ENCODE measurements at places on chromosomes 6 and 20.

DNA sequence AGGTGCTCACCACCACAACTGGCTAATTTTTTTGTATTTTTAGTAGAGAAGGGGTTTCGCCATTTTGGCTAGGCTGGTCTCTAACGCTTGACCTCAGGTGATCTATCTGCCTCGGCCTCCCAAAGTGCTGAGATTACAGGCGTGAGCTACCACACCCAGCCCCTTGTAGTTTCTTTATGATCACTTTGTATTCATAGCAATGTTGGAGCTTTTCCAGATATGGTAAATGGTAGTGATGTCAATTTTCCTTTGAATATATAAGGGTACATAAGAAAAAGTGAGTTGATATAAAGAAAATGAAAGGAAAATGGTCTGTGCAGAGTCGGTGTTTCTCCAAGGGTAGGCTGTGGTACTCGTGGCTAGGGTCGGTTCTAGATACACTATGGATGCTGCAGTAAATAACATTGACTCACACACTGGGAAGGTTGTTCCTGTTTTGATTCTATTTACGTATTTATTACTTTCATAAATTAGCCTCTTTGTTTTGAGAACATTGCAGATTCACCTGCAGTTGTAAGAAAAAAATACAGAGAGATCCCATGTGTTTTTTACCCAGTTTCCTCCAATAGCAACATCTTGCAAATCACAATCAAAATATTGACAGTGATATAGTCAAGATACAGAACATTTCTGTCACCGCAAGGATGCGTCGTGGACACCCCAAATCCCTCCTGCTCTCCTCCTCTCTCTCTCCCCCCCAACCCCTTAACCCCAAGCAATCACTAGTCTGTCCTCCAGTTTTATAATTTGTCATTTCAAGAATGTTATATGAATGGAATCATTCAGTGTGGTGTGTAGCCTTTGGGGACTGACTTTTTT, 2.5 kb downstream of the ZNF831 start:
- no peak for DNase-seq

GRCh38 chr6:36312854-36313648, 23.6 kb downstream of the BNIP5 start:
- DNase-seq = no peak

DNA sequence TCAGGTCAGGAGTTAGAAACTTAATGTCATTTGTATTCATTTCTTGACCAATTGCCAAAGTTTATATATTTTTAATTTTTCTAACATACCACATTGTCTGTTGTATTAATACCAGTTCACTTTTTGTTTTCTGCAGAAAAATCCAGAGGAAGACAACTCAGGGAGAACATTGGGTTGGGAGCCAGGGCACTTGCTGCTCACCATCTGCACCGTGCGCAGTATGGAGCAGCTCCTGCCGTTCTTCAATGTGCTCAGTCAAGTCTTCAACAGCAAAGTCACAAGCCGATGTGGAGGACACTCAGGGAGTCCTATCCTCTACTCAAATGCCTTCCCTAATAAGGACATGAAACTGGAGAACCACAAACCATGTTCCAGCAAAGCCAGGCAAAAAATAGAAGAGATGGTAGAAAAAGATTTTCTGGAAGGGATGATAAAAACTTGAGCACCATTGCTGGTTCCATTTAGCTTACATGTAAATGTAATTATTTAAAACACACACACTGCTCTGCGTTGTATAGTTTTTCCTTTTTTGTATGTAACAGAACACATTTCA, 25.3 kb downstream of the PGM3 start:
- no peak for DNase-seq

DNA sequence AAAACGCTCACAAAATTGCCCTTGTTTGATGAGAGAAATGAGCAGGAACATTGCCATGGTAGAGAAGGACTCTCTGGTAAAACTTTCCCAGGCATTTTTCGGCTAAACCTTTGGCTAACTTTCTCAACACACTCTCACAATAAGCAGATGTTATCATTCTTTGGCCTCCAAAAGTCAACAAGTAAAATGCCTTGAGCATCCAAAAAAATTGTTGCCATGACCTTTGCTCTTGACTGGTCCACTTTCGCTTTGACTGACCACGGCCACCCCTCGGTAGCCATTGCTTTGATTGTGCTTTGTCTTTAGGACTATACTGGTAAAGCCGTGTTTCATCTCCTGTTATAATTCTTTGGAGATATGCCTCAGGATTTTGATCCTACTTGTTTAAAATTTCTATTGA, 41.1 kb upstream of the PREP start:
- no peak for DNase-seq

GRCh38 chr6:41372832-41373626, 37.6 kb downstream of the NCR2 start:
- DNase-seq = no peak

DNA sequence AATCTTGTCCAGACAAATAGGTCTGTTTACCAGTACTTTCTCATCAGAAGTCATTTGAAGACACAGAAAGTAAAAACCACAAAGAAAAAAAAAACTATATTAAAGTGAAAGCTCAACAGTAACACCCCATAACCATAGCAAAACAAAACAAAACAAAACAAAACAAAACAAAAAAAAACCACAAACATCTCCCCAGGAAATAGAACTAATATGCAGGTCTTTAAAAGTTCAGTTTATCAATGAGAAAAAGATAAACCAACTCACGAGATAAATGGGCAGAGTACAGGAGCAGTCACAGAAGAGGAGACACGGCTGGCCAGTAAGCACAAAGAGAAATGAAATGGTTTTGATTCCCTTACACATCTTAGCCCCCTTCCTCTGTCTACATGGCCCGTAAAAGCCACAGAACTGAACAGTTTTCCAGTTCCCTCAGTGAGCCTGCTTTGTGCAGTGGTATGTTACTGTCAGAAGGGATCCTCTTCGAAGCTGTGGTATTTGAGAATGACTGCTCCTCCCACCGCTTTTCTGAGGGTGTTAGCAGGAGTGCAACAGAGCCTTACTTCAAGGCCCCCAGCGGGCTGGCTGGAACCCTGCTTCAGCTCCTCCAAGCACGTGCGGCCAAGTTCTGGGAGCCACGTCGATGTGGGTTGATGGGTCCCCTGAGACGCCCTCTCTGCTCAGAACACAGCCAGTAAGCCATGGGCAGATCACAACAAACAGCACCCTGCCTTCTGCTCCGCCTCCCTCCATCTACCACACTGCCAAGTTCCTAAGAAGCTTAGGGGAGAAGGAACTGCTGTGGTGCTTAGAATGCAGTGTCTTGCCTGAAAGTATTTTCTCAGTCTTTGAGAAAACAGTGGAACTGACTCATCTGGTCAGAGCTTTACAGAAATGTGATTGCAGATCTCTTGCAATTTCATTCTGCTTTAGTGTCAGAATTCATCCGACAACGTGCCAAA, 14.0 kb downstream of the UST start:
- peak; percentile 25 for DNase-seq

GRCh38 chr6:107554918-107555317, 65.0 kb downstream of the SOBP start:
- no peak for DNase-seq

DNA sequence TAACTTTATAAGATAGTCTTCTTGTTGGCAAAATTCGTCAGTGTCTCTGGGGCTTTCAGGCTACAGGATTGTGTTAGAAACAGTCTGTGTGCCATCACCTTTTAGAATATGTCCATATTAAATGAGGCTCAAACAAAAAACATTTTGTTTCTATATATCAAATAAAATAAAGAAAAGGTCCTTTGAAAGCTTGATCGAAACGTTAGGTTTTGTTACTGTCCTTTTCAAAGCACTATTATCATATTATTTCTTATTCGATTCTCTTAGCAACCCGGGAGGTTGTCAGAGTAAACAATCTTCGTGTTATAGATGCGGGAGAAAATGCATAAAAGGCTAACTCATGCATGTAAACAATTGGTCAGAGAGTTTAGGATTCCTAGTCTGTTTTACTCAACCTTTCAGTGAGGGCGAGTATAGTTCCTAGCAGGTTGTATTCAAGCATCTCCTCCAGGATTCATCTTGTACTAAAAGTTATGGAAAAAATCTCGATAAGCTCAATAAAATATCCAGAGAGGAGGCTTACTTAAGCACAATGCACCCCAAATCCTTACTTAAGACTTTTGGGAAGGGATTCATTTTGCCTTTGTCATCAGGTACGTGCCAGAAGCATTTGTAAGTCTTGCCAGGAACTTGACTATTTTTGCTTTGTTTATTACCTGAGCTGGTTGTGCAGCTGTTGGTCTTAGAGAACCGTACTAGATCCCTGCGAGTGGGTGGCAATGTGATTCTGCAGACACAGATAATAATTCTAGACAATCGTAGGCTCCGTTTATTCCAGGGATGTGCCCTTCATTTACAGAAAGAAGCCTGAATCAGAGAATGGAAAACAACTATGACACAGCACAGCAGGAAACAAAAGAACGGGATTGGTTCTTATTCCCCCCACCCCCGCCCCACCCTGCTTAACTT, 159.6 kb upstream of the ZNF217 start:
- no peak for DNase-seq

GRCh38 chr20:10497283-10497682, 62.2 kb downstream of the SLX4IP start:
- no peak for DNase-seq

DNA sequence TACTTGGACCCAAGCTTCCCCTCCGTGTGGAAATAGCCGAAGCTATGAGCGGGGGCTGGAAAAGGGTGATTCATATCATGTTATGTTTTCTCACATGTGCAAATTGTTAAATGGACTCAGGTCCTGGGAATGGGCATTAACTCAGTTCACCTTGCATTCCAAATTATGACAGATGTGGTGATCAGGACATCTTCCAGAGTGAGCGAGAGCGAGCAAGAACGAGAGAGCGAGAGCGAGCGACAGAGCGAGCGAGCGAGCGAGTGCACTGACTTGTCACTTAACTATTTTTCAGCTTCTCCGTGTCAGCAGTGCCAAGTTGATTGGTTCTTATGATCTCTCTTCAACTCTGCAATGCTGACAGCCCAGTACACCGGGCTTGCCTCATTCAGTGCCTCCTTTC, 437.4 kb upstream of the NRSN1 start:
- DNase-seq = no peak

DNA sequence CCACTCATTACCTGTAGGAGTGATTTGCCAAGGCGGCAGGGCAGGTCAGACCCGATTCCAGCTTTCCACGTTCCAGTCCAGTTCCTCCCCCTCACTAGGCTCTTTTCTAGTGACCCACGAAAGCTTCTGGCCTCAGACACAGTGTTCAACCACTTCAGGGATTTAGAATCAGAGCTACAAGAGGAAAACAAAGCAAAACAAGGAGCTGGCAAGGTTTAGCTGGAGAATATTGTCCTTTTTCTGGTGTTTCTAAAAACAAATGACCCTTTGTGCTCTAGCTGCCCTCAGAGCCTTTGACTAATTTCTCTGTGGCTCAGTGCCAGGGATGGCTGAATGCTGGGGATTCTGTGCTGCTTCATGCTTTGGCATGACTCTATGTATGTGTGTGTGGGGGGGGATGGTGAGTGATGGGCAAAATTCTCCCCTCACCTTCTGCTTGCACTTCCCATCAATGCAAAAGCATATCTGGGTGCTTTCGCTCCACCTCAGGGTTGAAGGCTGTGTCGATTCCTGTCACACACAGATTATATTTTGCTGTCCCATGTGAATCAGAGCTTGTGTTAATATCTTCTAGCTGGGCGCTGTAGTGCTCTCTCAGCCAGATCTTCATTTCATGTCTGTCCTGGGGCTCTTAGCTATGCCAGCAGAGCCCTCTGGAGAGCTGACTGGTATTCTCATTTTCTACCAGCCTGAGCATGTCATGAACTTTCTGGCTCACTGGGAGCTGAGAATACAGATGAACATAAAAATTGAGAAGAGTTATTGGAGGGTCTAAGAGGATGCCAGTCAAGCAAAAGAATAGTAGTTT, 19.3 kb upstream of the NEDD9 start:
- no peak for DNase-seq

GRCh38 chr6:1945235-1945832, 300.1 kb downstream of the GMDS start:
- no peak for DNase-seq

- peak; percentile 69 for DNase-seq
Measured at GRCh38 chr20:50478162-50478990, 31.8 kb upstream of the PTPN1 start.

DNA sequence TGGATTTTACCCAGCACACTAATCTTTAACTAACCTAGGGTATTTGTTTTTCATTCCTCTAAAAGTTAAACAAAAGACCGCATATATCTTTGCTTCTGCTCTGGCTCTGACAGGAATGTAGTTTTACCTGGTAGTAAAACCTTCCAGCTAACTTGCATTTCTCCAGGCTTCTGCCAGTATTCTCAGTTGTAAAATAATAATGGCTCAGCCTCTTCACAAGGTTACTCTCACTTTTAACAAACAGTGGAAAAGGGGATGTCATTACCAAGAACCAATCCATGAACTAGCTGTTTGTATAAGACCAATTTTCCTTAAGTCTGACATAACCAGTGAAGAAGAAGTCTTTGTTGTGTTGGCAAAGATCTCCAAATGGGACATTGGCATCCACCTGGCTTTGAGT, 10.0 kb downstream of the THBS2 start:
- DNase-seq = no peak

- DNase-seq = no peak
Measured at GRCh38 chr20:36091561-36092397, 62.8 kb upstream of the EPB41L1 start.

DNA sequence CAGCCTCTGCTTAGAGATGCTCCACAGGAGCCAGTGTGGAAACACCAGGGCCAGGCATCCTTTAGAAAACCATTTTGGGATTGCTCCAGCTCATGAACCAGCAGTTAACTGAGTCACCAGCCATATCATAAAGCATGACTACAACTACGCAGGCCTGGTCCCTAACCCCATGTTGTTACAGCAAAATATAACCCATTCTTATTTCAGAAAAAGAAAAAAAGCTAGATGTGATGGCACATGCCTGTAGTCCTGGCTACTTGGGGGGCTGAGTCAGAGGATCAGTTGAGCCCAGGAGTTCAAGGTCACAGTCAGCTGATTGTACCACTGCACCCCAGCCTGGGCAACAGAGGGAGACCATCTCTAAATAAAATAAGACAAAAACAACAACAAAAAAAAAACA, 36.8 kb downstream of the C6orf15 start:
- no peak for DNase-seq

- DNase-seq = no peak
Measured at GRCh38 chr6:118665011-118665410, 13.6 kb upstream of the CEP85L start.

DNA sequence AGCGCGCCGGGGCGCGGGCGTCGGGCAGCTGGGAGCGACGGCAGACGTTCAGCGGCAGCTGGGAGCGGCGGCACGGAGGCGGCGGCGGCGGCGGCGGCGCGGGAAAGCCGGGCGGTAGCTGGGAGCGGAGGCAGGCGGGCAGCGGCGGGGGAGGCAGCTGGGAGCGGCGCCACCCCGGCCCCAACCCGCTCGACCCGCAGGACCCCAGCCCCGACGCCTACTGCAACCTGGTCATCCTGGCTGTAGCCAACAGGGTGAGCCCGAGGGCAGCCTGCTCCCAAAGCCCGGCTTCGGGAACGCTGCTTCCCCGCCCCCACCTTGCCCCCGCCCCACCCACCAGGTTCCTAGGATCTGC, 8.9 kb downstream of the CCM2L start:
- no peak for DNase-seq

DNA sequence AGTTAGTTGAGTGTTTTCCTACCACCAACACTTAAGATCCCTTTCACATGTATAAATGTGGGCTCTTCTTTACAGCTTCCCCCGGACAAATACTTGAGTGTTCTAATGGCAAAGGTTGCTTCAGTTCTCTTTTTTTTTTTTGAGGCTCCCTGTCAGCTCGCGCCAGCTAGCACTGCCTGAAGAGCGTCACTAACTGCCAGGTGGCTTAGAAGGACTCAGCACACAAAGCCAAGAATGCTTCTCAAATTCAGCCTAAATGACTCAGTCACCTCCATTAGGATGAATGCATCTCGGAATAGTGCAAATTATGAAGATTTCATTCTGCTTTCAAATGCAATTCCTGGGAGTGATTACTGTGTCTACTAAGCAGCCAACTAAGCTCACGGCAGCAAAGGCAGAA, 150.7 kb upstream of the BTBD3 start:
- no peak for DNase-seq
